ENCODE measurements at places on chromosomes 1 and 21. TPM values are rescaled to one million over a fixed set of nuclear protein-coding genes. Genes with fewer than 3 reads are reported as not detected.

- DNase-seq, result no peak
These were observed 29.5 kb downstream of the RUNX1 start for GRCh38 chr21:35019631-35020032.

DNA sequence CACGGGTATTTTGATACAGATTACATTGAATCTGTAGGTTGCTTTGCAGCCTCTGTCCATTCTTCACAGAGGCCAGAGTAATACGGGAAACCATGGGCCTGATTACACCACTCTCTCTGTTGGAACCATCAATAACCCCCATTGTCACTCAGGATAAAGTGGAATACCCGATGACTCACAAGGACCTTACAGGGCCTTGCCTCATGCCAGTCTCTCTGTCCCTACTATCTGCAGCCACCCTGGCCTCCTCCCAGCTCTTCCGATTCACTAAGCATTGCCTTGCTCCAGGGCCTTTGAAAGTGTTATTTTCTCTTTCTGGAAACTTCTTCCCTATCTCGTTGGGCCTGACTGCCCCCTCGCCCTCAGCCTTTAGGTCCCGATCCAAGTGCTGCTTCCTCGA, 61.7 kb downstream of the HMGB4 start:
- no peak for DNase-seq

DNA sequence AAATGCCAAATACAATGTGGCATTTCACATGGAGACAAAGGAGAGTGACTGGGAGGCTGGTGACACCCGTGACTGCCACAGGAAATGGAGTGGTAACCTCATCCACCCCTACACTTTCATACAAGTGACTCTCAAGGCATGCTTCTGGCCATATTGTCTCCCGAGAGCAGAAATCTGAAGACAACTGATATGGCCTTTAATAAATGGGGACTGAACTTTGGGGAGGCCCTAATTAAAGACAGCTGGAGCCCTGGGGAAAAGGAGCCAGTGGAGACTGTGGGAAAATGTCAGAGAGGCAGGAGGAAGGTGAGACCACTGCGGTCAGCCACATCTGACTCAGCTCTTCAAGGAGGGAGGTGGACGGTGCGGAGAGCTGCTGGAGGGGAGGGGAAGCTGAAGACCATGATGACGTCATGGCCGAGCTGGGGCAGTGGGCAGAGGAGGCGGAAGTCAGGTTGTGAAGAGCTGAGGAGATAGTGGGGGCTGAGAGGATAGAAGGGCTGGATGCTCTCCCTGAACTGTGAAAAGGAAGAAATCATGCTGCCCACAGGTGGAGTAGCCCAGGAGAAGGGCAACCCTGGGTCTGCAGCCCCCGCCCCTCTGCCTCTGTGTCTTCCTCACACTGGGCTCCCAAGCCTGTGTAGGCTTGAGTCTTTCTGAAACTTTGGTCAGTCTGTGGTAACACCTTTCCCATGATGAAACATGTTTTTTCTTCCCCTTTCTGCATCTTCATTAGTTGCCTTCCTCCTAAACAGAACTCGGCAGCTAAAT, 14.0 kb upstream of the NCF2 start:
- no peak for DNase-seq

DNA sequence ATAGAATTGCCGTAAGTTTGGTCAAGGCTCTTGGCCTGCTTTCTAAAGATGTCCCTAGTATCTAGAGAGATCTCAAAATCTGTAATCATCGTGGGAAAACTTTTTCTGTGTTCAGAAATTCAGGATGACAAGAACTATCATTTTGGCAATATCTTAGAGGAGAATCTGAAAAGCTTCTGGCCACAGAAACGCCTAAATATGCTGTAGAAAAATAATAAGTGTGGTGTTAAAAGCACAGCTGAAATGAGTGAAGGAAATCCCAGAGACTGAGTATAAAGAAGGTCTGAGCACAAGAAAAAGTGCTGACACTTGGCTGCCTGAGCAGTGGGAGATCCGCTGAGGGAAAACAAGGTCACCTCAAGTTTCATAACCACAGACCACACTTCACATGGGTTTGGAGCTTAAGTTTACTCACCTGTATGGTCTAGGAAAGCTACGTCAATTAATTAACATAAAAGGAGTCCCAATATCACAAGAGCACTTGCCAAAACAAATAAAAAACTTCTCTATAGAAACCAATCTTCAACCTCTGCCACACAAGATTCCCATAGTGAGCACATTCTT, 235.2 kb upstream of the IRF2BP2 start:
- peak; percentile 64 for DNase-seq

DNA sequence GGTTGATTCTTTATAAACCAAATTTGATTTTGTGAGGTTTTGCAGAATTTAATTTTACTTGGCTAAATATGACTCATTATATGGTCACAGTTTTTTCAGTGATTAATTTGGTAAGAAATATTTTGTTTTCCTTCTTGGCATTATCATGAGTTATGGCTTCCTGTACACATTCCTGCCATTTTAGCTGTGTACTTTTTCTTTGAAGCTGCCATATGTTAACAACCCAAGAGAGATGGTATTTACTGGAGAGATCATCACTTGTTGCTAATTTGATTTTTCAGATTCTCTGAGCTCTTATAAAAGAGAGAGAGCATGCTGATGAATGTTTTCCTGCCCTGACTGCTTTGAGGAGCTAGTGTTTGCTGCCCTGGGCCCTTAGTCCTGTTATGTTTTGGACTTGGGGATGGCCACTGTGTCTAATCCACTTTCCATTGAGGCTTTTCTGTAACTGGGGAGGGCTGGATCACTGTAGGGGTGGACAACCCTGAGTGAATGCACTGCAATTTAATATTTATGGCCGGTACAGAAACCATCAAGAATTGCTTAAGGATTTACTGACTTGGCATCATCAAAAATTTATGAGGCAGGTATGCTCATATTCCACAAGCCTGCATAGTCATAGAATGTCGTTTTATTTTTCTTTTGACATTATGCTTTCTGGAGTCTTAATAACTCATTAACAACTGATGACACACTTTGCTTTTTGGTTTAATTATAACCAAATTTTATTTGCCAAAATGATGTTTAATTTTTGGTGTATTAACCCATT, 200.9 kb downstream of the DISC1 start:
- no peak for DNase-seq

DNA sequence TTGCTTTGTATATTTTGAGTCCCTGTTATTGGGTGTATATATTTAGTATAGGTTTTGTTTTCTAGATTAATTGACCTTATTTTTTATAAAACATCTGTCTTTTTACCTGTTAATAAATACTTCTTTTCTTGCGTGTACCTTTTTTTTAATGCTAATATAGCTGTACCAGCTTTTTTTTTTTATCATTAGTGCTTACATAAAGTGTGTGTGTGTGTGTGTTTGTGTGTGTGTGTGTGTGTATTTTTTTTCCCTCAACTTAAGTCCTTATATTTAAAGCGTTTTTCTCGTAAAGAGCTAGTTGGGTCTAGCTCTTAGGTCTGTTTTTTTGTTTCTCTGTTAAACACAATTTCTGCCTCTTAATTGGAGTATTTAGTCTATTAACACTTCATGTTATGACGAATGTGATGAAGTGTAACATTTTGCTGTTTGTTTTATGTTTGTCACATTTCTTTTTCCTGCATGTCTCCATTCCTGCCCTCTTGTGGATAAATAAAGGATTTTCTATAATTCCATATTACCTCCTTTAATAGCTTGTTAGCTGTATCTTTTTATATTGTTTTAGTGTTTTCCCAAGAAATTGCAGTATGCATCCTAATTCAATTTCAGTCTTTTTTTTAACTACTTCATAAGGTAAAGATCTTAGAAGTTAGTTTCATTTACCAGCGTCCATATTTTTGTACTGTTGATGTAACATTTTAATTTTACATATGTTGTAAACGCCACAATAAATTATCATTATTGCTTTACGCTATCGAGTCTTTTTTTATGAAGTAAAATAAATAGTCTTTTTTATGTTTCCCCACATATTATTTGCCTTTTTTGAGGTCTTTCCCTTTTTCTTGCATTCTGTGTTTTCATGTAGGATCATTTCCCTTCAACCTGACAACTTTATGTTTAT, 4.3 kb downstream of the PRMT2 start:
- no peak for DNase-seq

CNIH3 gene
- 3.6 TPM for total RNA-seq

PRKCZ gene
- 32.5 TPM for total RNA-seq

DNA sequence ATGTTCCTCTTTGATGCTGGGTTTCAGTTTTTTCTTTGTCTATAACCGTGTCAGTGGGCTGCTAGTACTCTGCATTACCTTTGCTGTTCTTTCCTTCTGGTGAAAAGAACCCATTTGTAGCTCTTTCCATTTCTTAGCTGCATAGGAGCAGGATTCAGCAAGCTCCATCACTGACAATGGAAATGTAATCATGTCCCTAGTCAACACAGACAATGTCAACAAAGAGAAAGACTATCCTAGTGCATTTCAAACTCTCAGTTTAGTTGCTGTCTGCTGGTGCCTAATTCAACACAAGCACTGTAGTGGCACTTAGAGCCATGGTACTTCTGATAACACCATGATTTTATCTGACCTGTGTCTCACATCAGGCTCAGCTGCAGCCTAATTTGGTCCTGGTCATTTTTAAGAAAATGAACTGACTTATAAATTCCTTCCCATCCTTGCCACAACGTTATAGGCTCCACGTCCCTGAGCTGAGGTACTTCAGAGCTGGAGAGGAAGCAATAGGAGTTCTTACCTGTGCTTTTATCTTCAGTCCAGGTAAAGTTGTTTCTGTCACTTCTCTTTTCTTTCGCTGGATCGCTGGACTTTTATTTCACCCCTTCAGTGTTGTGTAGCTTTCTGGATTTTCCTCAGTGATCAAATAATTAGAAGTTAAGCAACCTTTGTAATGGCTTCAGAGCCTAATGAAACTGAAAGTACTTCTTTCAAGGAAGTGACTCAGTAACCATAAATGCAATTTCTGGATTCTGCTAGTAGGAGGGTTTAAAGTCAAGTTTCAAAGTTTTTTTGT, at the start of gene GBP3:
TSS of gene GBP3 (minus strand) at position 700 of the 793 bp plus-strand sequence. CDS start 2,145 bp downstream, outside the sequence.
- DNase-seq, result no peak

GRCh38 chr21:41289431-41289830, 27.2 kb upstream of the FAM3B start:
- no peak for DNase-seq

DNA sequence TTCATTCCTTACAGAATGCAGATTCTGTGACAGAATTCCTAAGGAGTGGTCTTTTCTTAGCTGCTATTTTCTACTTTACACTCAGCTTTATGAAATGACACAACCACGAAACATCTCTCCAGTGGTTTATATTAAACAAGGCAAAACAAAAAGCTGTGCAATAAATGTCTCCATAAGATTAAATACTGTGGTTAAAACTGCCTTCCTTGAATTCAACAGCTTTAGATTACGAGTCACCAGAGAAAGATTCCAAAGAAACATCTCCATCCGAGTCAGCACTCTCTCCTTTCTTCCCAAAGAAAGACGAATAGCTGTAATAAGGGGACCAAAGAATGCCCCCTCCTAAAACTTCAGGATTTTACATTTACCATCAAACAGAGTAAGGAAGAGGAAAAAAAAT, 4.6 kb upstream of the C1orf87 start:
- no peak for DNase-seq

DNA sequence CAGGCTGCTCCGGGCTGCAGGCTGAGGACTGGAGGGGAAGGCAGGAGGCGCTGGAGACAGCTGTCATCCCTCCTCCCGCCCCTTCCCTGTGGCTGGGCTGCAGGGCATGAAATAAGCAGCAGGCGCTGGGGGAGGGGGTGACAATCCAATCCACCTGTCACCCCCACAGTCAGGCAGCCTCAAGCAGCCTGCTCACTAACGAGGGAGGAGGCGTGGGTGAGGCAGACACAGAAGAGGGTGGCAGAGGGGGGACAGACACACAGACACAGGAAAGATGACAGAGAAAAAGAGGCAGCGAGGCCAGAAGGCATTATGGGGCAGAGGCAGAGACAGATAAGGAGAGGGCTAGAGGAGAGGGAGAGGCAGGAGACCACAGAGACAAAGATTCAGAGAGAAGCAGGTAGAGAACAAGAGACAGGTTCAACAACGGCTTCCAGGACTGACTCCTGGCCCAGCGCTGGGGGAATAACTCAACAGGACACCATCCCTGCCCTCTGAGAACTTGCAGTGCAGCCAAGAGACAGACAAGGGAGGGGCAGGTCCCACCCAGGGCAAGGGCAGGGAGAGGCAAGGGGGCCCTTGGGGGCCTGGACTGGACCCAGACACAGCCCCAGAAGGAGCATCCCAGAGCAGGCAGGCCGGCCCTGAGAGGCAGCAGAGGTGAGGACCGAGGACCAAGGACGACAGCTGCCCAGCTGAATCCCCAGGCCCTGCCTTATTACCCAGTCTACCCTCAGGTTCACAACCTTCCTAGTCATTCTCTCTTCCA, 11.2 kb downstream of the MEF2D start:
- no peak for DNase-seq

- no peak for DNase-seq
These were observed 32.1 kb downstream of the PCSK9 start for GRCh38 chr1:55071477-55071876.

- DNase-seq, result no peak
These were observed 27.0 kb upstream of the SARS1 start for GRCh38 chr1:109186733-109187086.

TMPRSS15 gene
- not detected for total RNA-seq

OR2T35 gene
- not detected for total RNA-seq

CR1 gene
- total RNA-seq, result 8.8 TPM

KCNQ4 gene
- total RNA-seq, result 0.10 TPM

- DNase-seq, result no peak
These were observed 8.1 kb downstream of the PRXL2B start for GRCh38 chr1:2594641-2595131.

DNA sequence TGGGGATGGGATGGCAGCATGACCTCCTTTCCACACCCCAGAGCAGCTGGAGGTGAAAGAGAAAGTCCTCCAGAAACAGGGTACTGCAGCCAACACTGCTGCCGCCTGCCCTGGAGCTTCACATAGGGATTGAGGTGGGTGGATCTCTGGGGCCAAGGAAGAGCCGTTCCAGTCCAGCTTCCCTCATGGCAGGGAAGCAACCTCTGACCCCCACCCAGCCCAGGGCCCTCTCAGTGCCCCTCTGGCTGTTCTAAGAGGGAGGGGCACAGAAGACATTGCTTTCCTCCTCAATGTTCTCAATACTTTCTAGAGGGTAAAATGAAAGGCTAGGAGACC, 5.7 kb downstream of the KIF21B start:
- DNase-seq, result no peak

GRCh38 chr1:155379180-155379579, 58.5 kb downstream of the RUSC1 start:
- DNase-seq, result no peak

CGN gene
- total RNA-seq, result 0.59 TPM

FCGR1A gene
- not detected for total RNA-seq

DNA sequence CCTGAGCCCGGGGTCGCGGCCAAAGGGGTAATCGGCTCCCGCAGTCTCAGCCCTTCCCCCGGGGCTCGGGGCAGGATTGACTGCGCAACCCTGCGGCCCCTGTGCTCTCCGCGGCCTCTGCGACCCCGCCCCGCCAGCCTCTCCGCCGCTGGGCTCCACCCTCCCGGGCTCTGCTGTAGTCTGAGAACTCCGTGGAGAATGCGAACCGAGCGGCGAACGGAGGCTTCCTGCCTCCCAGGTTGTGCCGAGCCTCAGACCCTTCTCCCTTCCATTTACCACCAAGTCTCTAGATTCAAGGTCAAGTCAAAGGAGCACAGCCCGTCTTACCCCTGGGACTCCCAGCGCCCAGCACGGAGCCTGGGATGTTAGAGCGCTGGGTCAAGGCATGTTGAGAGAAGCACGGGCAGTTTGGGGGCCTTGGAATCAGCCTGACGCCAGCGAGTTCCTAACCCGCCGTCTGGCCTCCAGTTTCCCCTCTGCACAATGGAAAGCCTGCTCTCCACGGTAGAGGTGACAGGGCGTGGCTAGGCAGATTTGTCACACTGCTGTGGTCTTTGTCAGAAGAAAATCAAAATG, 3.0 kb downstream of the ATP2B4 start:
- DNase-seq, result peak; percentile 11

- DNase-seq, result no peak
These were observed 14.5 kb upstream of the APP start for GRCh38 chr21:26185021-26185420.
